NCI-H1930 (cell line): ENCODE measurements at places on chromosomes 4 and X.

DNA sequence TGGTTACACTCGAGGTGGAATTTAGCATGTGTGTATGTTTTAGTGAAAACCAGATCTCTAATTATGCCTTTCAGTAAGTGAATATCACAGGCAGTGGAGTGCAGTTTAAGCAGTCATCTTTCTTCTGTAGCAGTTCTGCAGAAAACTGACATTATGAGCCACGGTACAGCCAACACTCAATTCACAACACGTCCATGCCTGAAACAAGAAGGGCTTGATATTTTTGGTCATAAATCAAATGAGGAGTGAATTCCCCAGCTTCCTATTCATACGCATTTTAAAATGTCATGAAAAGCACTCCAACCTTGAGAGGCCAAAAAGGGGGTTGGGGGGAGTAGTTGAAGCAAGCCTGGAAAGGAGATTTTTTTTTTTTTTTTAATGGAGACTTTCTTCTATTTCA, 316.7 kb downstream of the ARHGAP10 start:
- DNase-seq = no peak

GRCh38 chr4:87416965-87417364, 5.4 kb upstream of the NUDT9 start:
- DNase-seq = no peak

GRCh38 chrX:46039526-46039925, 505.7 kb downstream of the ZNF674 start:
- no peak for DNase-seq

GRCh38 chr4:155887847-155888570, 15.5 kb upstream of the TDO2 start:
- no peak for DNase-seq

- DNase-seq = no peak
Measured at GRCh38 chr4:87551361-87551760, 22.2 kb upstream of the SPARCL1 start.

GRCh38 chr4:86108137-86108536, 251.7 kb downstream of the MAPK10 start:
- no peak for DNase-seq

- DNase-seq = no peak
Measured at GRCh38 chrX:2517055-2517454, 16.3 kb upstream of the DHRSX start.

DNA sequence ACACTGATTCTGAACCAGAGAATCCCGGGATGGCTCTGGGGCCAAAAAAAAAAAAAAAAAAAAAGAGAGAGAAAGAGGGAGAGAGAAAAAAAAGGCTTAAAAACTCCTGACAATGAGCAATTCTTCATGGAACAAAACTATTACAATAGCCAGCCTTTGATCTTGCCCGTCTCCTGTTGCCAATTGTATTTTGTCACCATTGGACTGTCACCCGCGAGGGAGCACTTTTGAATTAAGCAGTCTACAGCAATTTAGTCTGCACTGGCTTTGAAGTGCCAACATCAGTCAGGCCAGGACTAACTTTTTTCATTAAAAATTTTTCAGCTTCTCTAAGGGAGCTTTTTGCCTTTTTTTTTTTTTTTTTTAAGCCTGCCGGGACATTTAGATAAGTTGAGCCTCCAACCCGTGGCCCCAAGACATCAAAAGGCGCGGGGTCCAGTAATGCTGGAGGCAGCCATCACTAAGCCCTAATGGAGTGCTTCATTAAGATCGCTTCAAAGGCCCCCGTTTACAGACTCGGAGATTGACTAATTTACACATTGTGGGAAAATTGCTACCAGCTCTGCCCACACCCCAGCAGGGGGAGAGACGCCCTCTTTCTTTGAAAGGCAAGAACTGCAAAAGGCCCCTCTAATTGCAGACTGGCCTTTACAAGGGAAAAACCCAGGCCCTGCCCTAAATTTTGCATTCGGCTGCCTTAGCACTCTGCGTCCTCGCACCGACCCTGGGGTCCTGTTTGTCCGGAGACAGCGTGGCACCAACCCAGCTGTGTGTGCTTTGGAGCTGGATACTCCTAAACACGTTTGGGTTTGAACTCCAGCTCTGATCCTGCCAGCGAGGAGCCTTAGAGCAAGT, 98.1 kb upstream of the MSX1 start:
- DNase-seq = no peak

- DNase-seq = no peak
Measured at GRCh38 chrX:116230130-116230898, 59.8 kb downstream of the AGTR2 start.

DNA sequence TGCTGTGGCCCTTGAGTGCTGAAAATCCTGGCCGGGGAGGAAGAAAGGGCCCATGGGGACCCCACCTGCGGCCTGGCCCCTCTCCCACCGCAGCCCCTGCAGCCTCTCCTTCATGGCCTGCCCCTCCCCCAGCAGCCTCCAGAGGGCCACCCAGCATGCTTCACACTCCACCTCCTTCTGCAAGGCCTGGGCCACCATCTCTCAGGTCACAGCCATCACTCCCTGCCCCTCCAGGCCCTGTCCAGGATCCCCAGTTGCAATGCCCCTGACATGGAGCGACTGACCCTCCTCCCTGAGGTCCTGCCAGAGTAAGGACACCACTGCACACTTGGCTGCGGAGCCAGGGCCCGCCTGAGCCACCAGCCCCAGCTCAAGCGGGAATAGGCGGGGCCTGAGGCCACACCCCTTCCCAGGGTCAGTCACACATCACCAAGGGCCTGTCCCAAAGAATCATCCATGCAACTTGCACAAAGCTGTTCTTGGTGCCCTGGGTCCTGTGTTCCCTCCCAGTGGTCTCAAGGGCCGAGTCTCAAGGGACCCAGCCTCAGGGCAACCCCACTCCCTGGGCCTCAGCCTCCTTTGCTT, 32.9 kb downstream of the CCNQ start:
- no peak for DNase-seq

GRCh38 chrX:31057691-31058090, 14.2 kb downstream of the FTHL17 start:
- no peak for DNase-seq

- peak; percentile 39 for DNase-seq
Measured at GRCh38 chrX:106481341-106481740, 130.4 kb upstream of the RADX start.

DNA sequence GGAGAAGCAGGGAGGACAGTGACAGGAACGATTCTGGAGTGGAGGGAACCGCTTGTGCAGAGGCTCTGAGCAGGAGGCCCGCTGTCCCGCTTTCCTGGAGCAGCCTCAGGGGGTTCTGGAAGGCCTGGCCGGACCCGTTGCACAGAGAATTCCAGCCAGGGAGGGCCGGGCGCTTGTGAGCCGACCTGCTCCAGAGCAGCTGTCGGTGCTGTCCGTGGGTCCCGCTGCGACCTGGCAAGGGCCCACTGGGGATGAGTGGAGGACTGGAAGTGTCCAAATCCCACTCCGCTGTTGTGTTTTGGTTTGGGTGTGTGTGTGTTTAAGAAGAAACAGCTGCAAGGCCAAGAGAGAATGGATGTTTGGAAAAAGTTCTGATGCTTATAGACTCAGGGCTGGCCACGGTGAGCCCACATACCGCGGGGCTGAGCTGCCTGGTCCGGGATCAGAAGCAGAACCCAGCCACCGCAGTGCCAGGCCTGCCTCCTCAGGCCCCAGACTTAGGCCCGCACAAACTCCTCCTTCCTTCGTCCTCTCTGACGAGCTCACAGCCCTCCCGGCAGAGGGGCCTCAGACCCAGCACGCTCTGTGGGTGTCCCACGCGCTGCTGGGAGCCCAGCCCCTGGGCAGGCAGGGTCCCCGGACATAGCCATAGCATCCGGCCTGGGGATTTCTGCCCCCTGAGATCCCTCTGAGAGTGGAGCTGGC, 73.9 kb downstream of the HTRA3 start:
- no peak for DNase-seq

- no peak for DNase-seq
Measured at GRCh38 chrX:40166582-40166981, 68.8 kb upstream of the BCOR start.

- DNase-seq = no peak
Measured at GRCh38 chr4:55078987-55079386, 46.4 kb downstream of the KDR start.

- DNase-seq = no peak
Measured at GRCh38 chr4:11548597-11549082, 119.9 kb upstream of the HS3ST1 start.

DNA sequence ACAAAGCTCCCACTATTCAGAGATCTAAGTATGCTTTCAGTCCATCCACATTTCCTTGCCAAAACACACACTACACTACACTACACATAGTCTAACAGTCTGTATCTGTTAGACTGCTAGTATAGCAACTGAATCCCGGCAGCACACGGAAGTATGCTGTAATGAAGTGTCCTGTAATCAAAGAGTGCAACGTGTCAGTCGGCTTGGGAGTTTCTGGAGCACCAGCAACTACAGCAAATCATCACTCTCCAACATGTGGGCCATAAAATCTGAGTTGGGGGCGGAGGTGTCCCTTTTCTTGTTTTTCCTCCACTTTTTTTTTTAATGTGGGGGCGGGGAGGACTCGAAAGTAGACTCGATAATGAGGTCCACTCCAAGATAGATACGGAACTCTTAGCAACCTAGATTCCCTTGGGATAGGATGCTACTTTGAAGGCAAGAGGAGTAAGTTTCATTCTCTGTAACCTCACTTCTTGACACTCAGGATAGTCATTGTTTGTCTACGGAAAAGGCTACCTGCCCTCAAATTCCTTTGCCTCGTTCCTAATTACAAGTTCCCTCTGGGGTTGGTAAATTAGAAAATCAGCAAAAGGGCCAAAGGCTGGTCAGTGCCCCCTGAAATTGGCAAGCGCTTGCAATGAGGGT, 722 bp downstream of the SLC10A7 start:
- no peak for DNase-seq

- no peak for DNase-seq
Measured at GRCh38 chr4:169115897-169116254, 105.8 kb upstream of the CBR4 start.

GRCh38 chr4:73275318-73275654, 16.7 kb upstream of the ANKRD17 start:
- DNase-seq = no peak

DNA sequence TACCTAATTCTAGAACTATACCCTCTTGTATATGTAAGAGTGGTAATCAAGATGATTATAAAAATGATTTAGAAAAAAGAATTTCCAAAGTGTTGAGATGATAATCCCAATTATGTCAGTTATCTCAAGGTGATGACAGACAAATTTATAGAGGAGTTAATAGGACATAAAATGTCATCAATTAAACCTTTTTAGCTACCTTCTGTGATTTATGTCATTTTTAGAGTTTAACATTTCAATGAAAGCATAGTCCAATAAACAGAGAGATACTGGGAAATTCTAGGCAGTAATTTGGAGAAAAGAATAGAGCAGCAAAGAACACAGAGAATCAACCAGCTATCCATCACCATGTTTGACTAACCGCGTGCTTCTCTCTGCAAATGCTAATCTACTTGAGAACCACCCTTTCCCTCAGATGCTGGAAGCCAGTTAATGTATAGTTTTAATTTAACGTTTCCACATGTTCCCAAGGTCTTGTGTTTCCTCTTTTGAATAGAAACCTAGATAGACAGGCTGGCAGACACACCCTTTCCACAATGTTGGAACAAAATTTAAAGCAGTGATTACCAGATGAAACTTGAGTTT, 433.1 kb upstream of the FAM241A start:
- DNase-seq = no peak

GRCh38 chrX:151970027-151970426, 4.4 kb downstream of the GABRE start:
- no peak for DNase-seq

DNA sequence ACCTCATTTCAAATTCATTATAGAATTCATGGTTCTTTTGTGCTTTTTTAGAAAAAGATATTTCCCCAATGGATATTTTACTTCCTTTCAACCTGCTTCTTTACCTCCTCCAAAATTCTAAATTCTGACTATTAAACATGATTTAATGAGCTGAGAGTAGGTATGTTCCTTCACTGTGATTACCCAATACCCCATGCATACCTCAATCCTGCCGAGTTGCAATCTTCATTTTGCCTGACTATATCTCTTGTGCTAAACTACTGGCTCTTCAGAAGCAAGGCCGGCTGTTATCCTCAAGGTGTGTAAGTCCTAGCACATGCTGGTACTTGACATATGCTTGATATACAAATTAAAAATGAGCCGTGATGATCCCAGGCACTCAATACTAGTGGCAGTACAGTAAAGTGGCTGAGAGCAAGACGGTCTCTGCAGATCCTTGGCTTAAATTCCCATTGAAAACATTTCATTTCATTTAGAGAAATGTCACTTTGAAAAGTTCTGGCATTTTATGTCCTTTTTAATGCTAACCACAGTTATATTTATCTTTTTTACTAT, 320.4 kb downstream of the KCNIP4 start:
- DNase-seq = no peak

- no peak for DNase-seq
Measured at GRCh38 chr4:98864560-98864959, 64.4 kb downstream of the EIF4E start.

DNA sequence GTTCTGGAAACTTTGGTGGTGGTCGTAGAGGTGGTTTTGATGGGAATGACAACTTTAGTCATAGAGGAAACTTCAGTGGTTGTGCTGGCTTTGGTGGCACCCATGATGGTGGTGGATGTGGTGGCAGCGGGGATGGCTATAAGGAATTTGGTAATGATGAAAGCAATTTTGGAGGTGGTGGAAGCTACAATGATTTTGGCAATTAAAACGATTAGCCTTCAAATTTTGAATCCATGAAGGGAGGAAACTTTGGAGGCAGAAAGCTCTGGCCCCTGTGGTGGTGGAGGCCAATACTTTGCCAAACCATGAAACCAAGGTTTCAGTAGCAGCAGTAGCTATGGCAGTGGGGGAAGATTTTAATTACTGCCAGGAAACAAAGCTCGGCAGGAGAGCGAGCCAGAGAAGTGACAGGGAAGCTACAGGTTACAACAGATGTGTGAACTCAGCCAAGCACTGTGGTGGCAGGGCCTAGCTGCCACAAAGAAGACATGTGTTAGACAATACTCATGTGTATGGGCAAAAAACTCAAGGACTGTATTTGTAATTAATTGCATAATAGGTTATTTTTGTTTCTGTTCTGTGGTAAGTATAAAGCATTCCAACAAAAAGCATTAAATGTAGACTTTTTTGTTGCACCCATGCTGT, 23.2 kb upstream of the SOD3 start:
- no peak for DNase-seq

GRCh38 chr4:118338981-118339765, 13.6 kb downstream of the PRSS12 start:
- DNase-seq = no peak

- no peak for DNase-seq
Measured at GRCh38 chr4:30619679-30620078, 100.5 kb upstream of the PCDH7 start.

- DNase-seq = no peak
Measured at GRCh38 chr4:155544547-155544946, 122.1 kb upstream of the GUCY1A1 start.
